ENCODE measurements at places on chromosomes 5 and 9.

- no peak for DNase-seq
Measured at GRCh38 chr9:132037458-132037857, 42.2 kb downstream of the MED27 start.

GRCh38 chr5:72397836-72398235 is 77.7 kb downstream of the PTCD2 start:
- no peak for DNase-seq

GRCh38 chr9:28730111-28730510 is 1156.8 kb upstream of the C9orf72 start:
- DNase-seq = no peak

DNA sequence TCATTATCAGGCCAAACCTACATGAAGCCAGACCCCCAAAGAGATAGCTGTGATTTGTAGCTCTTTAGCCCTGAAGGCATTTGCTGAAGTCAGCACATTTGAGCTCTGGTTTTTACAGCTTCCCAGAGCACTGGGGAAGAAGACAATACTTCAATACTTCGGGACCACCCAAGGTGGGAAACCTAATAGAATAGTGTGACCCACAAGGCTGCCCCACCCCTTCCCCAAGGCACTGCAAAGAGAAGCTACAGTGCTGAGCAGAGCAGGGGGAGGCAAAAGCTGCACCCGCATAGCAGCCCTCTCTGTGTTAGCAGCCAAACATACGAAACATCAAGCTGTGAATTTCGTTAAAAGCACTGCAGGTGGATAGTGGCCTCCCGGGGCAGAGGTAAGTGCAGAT is 87.3 kb downstream of the HSD17B3 start:
- no peak for DNase-seq

GRCh38 chr5:9058666-9059065 is 487.2 kb downstream of the SEMA5A start:
- DNase-seq = no peak

DNA sequence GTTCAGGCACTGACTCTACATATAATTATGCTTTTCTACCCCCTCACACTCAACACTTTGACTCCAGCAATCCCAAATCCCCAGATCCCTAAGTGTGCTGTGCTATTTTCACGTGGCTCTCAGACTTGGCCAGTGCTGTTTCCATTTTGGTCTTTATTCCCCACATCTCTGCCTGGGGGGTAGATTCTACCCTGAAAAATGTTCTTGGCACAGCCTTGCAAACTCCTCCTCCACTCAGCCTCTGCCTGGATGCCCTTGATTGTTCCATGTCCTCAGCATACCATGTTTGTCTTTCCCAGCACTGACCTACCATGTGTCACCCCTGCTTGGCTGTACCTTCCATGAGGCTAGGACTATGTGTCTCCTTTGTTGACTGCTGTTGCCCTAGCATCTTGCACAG is 43.0 kb downstream of the FXN start:
- no peak for DNase-seq

DNA sequence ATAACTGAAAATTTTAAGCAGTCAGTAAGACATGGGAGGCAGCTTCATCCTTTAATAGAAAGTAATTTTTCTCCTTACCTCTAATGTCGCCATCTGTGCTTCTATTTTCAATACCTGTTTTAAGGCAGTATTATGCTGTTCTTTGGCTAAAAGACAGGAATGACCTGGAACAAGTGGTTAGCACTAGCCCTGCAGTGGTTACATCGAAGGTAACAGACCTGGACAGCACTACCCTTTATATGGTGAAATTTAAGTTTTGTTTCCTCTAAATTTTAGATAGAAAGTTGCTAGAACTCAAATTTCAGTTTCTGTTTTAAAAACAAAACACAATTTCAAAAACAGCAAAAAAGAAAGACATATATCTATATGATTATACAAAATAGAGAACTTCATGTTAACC is 534.1 kb upstream of the CDH6 start:
- DNase-seq = no peak

DNA sequence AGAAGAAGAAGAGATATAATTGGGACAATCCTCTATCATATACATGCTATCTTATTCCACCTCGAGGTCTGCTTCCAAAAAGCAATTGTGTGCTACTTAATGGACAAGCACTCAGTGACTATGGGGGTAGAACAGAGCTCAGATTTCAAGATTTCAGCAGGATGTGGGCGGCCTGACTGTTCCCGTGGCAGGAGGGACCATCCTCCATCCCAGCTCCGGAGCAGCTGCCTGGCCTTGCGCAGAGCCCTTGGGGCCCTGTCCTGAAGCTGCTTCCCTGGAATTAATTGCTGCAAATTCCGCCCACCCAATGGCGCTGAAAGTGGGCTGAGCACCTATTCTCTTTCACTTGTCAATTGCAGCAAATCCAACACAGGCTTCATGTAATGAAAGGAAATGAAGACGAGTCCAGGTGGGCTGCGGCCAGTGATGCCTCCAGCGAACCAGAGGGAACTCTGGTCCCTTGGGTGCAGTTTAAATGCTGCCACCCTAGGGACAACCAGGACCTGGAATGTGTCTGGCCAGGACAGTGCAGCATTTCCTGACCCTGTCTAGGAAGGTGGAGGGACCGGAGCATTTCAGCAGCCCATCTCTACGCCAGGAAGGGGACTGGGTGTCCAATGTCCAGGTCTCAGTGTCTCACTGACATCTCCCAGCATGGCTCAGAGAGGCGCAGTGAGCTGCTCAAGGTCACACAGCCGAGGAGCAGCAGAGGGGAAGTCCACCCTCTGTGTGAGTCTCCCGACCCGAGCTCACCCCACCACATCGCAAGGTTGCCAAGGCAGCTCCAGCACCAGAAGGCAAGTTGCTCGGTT is 50.5 kb upstream of the FCN1 start:
- no peak for DNase-seq

DNA sequence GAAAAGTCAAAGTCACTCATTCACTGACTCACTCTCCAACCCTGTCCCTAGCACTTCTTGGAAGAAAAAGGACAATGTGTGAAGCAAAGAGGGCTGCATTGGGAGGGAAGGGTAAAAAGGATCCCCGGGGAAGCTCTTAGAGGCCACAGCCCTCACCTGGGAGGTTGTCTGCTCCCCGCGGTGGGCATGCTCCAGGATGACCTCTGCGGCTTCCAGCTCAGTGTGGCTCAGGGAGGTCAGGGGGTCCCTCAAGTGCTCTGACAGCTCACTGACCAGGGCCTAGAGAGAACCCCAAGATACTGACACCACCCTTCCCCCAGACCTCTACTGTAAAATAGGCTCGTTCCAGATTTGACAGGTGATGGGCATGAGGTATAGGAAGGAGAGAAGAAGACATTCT is 4.0 kb downstream of the FCHSD1 start:
- no peak for DNase-seq

DNA sequence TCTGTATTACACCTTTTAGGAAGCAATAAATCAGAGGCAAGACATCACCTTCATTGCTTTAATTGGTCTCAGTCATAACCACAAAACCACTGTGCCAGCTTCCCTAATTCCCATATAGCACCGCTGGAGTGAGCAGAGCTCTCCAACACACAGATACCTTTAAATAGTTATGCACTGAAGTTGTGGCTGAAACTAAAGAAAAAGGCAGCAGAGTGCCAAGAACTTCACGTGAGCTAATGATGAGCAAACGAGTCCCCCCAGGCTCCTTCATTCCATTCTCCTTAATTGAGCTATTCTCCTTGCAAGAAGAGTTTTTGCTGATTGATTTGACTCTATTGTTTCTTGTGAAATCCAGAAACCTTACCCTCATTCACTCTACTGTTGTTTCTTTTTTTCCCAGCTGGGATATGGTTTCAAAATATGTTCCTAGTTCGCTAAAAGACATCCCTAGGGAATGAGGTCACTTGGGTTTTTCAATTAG is 501.5 kb downstream of the SPATA31D1 start:
- peak; percentile 56 for DNase-seq

All from epithelial cell of proximal tubule (primary cell).